ENCODE measurements at places on chromosomes 3 and 15. TPM values are rescaled to one million over a fixed set of nuclear protein-coding genes. Genes with fewer than 3 reads are reported as not detected.

PDCD10 gene
- 43.5 TPM for total RNA-seq

A4GNT gene
- total RNA-seq = not detected

ACP3 gene
- total RNA-seq = 1.5 TPM

EXD1 gene
- total RNA-seq = not detected

CACNA2D2 gene
- total RNA-seq = 0.16 TPM

CRELD1 gene
- 37.3 TPM for total RNA-seq

MCF2L2 gene
- total RNA-seq = 0.76 TPM

ZBTB20 gene
- 8.0 TPM for total RNA-seq

SMAD6 gene
- total RNA-seq = 38.8 TPM

RAB43 gene
- total RNA-seq = 21.0 TPM

CHRM5 gene
- not detected for total RNA-seq

TM6SF1 gene
- total RNA-seq = 1.4 TPM

C3orf49 gene
- total RNA-seq = not detected

CHCHD6 gene
- 11.7 TPM for total RNA-seq

FRMD5 gene
- total RNA-seq = 10.8 TPM

ATP8B4 gene
- total RNA-seq = not detected

PPARG gene
- 18.3 TPM for total RNA-seq

BSN gene
- total RNA-seq = 1.1 TPM

PRSS50 gene
- total RNA-seq = 0.16 TPM

MKRN3 gene
- total RNA-seq = not detected

NDN gene
- total RNA-seq = 56.5 TPM

GABRR3 gene
- not detected for total RNA-seq

CD96 gene
- not detected for total RNA-seq

MUSTN1 gene
- not detected for total RNA-seq

TTLL13 gene
- under 0.01 TPM for total RNA-seq

IL17RC gene
- 59.3 TPM for total RNA-seq

ITIH4 gene
- not detected for total RNA-seq

GXYLT2 gene
- 17.6 TPM for total RNA-seq

GNB4 gene
- 23.5 TPM for total RNA-seq

GUCA1C gene
- total RNA-seq = 1.3 TPM

KIF7 gene
- 10.0 TPM for total RNA-seq

CISH gene
- 5.3 TPM for total RNA-seq

GP5 gene
- under 0.01 TPM for total RNA-seq

FAM174B gene
- 2.8 TPM for total RNA-seq

DISP2 gene
- total RNA-seq = 0.38 TPM

GHSR gene
- not detected for total RNA-seq

SERINC4 gene
- total RNA-seq = not detected
